Urinary bladder (tissue), 4 donors: ENCODE measurements at places on chromosomes 12 and 14.

DNA sequence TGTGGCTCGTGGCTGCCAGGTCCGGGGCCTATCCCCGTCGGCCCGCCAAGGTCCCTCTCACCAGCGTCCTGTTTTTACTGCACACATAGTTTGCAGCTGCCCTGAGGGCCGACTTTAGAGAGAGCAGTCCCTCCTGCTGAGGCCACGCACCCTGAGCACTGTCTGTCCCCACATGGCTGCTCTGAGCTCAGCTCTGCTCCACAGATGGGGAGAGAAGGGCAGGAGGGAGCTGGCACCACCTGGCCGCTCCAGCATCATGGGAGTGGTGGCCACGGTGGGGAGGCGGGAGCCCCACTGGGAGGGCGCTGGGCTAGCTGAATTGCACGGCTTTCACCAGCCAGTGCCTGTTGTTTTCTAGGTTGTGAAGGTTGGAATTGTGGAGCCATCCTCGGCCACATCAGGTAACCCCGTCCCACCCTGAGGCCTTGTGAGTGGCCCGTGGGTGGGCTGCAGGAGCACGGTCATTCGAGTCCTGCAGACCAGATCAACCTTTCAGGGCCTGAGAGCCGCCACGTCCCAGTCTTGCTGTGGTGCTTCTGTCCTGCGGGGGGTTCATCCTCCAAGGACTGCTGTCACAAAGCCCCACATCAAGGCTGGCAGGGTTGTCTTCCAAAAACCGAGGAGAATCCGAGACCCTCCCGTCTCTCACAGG is 7.4 kb upstream of the TEX22 start:
- DNase-seq = no peak

GRCh38 chr12:120557589-120557988 is 23.4 kb downstream of the RNF10 start:
- DNase-seq = no peak

- no peak for DNase-seq
These were observed 79.0 kb downstream of the WDR20 start for GRCh38 chr14:102218688-102219087.

GRCh38 chr12:51932218-51933076 is 19.1 kb upstream of the ACVR1B start:
- DNase-seq = no peak

- no peak for DNase-seq
These were observed 23.9 kb downstream of the PALS1 start for GRCh38 chr14:67265131-67265530.

GRCh38 chr12:72966684-72967083 is 694.5 kb downstream of the TRHDE start:
- no peak for DNase-seq

- no peak for DNase-seq
These were observed 804 bp downstream of the USP15 start for GRCh38 chr12:62260733-62261683.

DNA sequence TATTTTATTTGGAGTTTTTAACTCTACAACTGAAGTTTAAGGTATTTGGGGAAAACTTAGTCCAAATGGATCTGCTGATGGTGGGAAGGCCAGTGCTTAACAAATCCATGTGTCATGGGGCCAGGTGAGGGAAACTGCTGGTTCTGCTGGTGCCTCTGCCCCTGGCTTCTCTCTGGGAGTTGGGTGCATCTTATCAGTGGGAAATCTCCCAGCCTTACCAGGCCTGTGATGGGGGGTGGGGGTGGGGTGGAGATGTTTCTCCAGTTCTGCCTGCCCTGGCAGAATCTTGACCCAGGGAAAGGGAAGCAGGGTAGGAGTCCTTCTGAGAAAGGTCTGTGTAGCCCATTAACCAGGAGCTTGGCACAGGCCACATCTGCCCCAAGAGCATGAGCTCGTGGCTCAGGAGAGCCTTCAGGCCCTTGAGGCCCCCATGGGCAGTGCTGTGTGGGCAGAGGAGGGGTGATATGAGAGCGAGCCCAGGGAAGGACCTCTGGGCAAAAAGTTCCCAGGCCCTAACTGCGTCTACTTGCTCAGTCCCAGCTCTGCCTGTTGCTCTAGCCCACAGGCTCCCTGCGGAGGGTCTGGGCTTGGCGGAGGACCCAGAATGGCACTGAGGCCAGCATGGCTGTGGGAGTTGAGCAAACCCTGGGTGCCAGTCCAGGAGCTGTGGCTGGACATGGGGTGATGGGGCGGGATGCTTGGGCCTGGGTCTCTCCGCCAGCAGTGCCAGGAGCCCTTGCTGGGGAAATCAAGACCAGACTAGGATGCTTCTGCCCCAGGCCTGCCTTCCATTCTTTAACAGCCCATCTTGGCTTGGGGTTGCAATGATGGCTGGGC is 18.2 kb downstream of the VASH1 start:
- no peak for DNase-seq

DNA sequence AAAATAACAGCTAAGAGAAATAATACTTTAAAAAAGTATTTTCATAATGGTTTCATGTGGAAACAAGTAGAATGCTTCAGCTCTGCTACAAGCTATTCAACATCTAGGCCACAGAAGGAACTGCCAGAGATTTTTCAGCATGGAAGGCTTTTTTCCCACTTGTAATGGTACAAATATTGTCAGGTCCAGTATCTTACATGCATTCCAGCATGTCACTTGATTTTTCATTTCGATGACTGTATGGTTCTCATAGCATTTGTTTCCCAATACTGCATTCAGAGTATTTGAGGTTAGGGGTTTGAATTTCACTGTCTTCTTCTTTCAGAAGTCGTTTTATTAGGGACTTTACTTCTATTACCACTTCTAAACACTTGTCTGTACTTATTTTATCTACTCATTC is 1701.5 kb upstream of the FLRT2 start:
- no peak for DNase-seq

GRCh38 chr12:95202691-95203486 is 14.4 kb downstream of the FGD6 start:
- DNase-seq = no peak

DNA sequence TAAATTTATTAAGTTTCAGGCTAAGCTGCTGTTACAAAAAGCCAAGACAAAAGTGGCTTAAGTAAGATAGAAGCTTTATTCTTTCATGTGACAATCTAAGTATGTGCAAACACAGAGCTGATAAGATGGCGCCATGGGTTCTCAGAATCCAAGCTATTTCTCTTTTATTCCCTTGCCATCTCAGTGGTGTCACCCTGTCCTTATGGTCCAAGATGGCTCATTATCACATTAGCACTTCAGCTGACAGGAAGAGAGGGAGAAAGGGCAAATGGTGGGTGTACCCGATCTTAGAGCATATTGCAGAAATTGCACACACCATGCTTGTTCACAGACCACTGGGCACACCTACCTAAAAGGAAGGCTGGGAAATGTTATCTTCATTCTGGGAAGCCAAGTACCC is 211.7 kb downstream of the TMTC2 start:
- no peak for DNase-seq

DNA sequence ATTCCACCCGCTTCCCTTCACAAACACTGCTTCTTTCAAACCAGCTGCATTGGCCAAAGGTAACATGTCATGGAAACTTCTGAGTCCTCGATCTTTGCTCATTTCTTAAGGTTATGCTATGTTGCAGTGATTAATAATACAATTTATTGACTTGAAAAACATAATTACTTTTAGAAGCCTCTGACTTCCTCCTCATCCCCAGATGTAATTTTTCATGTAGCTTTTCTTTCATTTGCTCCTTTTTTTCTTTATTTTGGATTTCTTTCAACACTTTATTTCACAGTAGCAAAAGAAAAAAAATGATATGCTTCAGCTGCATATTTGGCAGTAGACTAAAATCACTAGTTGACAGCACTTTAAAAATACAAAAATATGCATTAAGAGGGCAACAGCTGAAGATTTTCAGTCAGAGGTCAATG is 116.2 kb downstream of the LRRIQ1 start:
- DNase-seq = no peak

GRCh38 chr14:90005939-90006530 is 50.3 kb downstream of the TDP1 start:
- DNase-seq = no peak

GRCh38 chr14:58755031-58755925 is 117.5 kb downstream of the DACT1 start:
- DNase-seq = no peak

DNA sequence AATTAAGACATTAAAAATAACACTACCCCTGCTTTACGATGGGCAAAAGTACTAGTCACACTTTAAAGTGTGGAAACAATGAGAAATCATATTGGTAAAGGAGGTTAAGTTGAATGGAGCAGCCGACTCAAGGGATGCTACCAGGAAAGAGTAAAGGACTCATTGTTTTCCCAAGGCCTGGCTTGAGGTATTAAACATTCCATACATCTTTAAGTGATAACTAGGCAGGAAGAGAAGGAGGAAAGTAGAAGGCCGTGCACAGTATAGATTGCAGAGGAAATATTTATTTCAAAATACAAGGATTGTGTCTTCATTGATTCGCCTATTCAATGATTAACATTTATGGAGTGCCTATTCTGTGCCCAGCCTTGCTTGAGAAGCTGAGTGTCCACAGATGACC is 20.6 kb upstream of the YARS2 start:
- no peak for DNase-seq

DNA sequence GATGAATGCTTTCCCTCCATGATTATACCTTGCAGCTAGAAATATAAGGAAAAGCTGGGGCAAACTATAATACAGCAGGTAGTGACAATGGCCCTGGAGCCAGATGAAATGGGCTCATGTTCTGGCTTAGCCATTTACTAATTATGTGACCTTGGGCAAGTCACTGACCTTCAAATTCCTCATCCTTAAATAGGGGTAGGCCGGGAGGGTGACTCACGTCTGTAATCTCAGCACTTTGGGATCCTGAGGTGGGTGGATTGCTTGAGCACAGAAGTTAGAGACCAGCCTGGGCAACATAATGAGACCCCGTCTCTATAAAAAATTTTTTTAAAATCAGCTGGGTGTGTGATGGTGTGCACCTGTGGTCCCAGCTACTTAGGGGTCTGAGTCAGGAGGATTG is 155.4 kb downstream of the C12orf75 start:
- DNase-seq = no peak

DNA sequence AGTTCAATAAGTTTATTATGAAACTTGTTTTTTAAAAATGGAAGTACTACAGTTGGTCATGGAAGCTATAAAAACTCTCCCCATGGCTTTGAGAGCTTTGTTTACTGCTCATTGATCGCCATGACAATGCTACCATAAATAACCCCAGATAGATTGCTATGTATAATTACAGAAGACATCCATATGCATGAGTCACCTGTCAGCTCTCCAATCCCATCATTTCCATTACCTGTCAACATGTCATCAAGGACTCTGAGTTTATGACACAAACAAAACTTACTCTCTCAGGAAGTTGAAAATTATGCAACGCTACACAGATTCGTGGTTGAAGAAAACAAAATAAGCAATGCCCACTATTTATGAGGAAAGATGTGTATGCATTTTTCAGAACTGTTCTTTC is 144.4 kb downstream of the SEC23A start:
- no peak for DNase-seq

GRCh38 chr14:62301911-62302310 is 539.7 kb downstream of the SNAPC1 start:
- DNase-seq = no peak
